ENCODE measurements at places on chromosomes 5 and 9.

DNA sequence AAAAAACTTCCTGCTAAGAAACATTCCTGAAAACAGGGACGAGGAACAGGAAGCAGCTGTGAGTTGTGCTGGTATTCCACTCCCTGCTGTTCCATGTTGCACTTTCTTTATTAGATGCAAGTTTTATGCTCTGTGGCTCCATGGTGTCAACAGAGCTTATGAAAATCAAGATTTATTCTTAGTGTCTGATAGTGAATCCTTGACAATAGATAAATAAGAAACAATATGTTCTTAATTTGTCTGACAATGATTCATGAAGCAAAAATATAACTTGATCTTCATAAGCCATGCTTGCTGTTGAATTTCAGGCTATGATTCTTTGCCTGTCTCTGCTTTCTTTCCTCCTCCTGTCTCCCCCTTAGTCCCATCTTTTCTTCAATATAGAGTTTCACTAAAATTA is 119.6 kb downstream of the DROSHA start:
- no peak for DNase-seq

GRCh38 chr9:84261070-84261746 is 79.3 kb downstream of the SLC28A3 start:
- DNase-seq: peak; percentile 67

- DNase-seq: no peak
Observed at GRCh38 chr9:2413160-2413805, 208.3 kb upstream of the VLDLR start.

GRCh38 chr5:136701191-136701590 is 335.8 kb upstream of the TRPC7 start:
- no peak for DNase-seq

GRCh38 chr5:74394916-74395880 is 245.3 kb downstream of the ENC1 start:
- peak; percentile 99 for DNase-seq

- no peak for DNase-seq
Observed at GRCh38 chr5:114255260-114255659, 106.6 kb upstream of the KCNN2 start.

GRCh38 chr5:150116667-150117400 is 30.5 kb upstream of the CSF1R start:
- DNase-seq: peak; percentile 20

GRCh38 chr5:149337736-149338135 is 7.6 kb upstream of the GRPEL2 start:
- no peak for DNase-seq

DNA sequence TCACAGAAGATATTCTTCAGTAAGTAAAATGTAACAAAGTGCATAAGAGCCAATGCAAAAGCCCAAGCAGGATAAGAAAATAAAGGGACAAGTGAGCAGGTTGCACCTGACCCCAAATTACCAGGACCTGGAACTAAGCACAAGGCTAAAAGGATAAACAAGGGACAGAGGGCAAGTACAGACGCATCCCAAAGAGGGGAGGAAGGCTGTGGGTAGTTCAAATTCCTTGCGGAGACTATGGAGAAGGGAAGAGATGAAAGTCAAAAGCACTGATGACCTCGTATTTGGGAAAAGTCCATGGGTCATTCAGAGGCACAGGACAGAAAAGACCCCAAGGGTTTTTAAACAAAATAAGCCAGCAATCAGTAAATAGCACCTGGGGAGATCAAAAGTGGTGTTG is 11.8 kb downstream of the ELAVL2 start:
- peak; percentile 29 for DNase-seq
